ENCODE measurements at places on chromosomes 1 and 21.
A peak's percentile ranks its signal among the peaks of the same experiment; 100 is the strongest.

DNA sequence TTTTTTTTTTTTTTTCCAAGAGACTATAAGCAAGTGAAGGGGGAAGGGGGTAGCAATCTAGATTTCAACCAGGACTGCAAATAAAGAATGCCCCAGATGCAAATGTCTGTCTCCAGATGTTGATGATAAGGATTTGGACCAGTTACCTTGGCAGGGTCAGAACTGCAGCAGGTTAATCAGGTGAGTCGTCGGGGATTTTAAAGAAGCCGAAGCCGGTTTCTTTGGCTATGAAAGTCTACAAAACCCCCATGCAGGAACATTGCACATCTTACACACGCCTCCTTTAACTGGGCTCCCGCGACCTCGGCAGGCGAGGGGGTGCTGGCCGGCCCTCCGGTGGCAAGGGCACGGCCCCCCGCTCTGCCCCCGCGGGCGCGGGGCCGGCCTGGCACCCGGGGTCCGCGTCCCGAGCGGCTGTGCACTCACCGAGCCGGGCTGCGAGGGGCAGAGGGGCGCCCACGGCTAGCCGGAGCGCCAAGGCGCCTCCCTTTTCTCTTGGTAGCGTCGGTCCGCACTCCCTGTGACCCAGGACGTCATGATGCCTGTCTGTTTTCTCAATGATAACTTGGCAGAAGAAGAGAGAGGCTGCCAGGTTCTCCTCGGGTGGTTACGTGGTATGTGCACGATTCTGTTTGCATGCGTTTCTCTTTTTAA, 366.3 kb upstream of the ESRRG start:
- no peak for DNase-seq

DNA sequence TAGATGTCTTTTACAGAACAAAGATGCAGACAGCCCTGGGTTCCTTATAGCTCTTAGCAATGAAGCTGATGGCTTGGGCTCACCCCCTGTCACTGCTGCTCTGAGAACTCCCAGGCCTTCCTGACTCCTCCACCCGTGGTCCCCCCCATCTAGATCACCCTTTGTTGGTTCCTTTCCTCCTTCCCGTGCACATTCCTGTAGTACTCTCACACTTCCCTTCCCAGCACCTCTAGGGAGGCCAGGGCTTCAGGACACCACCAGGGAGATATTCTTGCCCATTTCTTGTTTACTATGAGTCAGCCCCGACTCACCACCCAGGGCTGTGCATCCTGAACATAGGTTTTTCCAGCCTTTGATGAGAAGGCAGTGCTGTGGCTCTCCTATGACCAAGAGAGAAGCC, 14.4 kb upstream of the NOS1AP start:
- no peak for DNase-seq

DNA sequence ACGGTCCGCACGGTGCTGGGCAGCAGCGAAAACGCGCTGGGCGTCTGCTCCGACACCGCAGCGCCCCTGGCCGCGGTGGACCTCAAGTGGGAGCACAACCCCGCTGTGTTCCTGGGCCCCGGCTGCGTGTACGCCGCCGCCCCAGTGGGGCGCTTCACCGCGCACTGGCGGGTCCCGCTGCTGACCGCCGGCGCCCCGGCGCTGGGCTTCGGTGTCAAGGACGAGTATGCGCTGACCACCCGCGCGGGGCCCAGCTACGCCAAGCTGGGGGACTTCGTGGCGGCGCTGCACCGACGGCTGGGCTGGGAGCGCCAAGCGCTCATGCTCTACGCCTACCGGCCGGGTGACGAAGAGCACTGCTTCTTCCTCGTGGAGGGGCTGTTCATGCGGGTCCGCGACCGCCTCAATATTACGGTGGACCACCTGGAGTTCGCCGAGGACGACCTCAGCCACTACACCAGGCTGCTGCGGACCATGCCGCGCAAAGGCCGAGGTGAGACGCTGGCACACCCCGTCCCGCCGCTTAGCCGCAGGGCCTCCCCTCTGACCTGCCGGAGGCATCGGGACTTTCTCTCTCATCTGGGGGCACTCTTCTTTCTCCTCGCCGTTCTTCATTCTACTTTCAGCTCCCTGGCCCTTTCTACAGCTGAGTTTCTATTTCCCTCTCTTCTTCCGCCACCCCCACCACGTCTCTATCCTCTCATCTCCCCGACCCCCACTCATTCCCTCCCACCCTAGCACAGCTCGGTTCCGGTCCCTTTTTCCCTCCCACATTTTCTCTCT, 1.0 kb downstream of the NPR1 start:
- peak; percentile 30 for DNase-seq

- DNase-seq = no peak
These were observed 91.7 kb downstream of the ATG4C start for GRCh38 chr1:62875676-62876075.

DNA sequence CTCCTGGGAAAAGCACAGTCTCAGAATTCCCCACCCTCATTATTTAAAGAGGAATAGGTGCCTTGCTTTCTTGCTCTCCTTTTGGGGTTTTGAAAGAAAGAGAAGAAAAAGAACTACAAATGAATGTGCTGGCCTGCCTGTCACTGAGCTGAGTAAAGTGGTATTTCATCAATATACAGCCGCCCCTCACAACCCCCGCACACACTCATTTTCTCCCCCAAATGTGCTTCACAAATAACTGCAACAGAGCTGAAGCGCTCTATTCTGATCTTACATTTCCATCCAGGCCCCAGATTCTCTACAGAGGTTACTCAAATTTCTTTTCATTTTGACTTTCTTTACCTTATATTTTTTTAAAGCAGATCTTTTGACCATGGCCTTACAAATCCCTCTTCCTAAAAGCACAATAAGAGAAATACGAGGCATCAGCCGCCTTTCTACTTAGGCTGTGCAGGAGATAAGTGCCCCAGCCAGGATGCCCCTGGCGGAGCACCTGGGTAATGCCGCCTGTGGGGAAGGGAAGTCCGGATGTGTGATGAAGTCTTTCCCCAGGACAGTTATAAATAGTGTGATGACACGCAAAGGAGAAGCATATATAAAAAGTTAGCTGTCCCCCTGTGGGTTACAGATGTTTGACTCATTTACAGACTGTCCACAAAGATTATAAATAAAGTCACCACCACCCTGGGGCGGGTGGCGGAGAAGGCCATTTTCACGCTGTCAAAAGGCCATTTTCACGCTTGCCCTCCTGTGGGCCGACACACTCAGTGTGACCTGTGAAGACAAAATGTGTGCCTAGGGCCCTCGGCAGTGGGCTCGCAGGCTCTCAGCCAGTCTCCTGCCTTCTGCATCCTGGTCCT, 6.5 kb downstream of the KCNN3 start:
- peak; percentile 34 for DNase-seq

- no peak for DNase-seq
These were observed 144.1 kb downstream of the OMA1 start for GRCh38 chr1:58402444-58402843.

DNA sequence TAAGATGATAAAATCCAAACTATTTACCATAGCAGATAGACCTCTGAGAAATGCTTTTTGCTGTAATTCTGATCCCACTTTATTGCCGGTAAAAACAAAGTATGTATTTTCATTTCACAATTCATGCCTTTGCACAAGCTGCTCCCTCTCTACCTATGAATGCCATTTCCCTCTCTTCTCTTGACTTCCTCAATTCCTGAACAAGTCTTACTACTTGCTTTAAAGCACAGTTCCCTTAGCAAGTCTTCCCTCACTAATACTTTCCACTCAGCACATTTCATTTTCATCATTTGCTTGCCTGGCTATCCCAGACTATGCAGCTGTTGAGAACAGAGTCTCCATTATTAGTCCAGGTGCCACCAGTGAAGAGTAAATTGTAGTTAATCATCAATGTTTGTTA, 13.8 kb downstream of the GPATCH2 start:
- DNase-seq = peak; percentile 7

- DNase-seq = no peak
These were observed 16.3 kb downstream of the FAAH start for GRCh38 chr1:46410156-46411009.

GRCh38 chr1:154502066-154502743, at the start of the genes SHE and TDRD10:
Gene SHE, minus strand, starts transcription at chr1:154502412. Its CDS starts 386 bp downstream, at chr1:154502026.
Gene TDRD10, plus strand, starts transcription at chr1:154502219. Its CDS starts 4,685 bp downstream, at chr1:154506904.
- no peak for DNase-seq

DNA sequence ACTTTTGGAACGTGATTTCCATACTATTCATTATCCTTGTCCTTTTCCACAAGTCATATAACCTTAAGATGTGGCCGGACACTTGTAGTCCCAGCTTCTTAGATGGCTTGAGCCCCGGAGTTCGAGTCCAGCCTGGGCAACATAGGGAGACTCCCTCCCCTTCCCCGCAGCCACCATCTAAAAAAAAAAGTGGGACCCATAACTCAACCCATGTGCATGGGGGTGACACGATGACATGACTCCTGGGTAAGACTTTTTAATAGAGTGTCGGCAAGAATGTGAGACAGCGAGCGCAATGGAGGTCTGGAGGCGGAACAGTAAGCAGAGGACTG, 25.7 kb downstream of the MIA3 start:
- peak; percentile 69 for DNase-seq

GRCh38 chr1:19042675-19043578, 86.5 kb upstream of the IFFO2 start:
- DNase-seq = peak; percentile 36

DNA sequence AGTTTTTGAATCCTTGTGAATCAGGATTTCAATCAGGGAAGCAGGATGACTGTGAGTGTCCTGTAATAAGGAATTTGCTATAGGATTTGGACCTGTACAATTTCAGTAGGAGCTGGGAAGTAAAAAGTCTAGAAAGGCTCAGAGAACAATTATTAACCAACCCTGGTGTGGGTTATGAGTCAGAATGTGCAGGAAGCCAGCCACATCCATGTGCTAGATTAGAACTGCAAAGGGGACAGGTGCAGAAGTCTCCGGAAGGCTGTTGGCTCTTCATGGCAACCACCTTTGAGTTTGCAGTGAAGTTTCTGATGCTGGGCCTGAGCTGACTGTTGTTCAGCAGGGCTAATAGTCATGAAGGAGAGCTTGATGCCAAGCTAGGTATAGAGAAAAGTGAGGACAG, 70.7 kb downstream of the SPATA46 start:
- DNase-seq = no peak

DNA sequence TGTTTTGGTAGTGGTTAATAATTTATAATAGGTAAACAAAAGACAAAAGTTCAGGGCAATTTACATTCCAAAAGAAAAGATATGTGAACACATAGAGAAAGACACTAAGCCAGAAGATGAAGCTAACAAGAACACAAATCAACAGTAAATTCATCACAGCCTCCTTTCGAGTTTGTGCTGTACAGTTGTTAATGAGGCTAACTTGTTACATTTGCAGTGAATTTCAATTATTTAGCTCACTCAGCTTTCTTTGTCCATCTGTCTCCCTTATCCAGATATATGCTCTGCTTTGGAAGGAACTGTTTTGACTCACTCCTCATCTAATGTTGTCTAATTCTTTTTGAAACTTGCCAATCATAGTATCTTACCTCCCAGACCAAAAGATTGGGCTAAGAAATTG, 423.3 kb upstream of the OLFM3 start:
- DNase-seq = no peak

DNA sequence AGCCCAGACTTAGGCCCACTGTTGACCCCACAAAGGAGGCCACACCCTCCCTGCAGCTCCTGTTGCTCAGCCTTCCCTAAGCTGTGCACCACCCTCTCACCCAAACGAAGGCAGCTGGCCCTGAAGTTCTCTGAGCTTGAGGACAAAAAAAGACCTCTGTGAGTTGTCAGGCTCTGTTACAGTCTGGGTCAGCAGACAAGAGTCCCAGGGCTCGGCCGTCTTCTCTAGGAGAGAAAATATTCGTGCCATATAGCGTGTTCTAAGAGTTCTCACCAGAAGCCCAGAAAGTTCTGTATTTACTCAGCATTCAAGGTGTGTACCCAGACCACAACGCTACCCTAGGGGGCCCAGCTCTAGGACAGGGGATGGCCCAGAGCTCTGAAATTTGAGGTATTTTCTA, 25.5 kb upstream of the LYST start:
- no peak for DNase-seq

- DNase-seq = no peak
These were observed 585.1 kb downstream of the PTPRC start for GRCh38 chr1:199223936-199224335.

DNA sequence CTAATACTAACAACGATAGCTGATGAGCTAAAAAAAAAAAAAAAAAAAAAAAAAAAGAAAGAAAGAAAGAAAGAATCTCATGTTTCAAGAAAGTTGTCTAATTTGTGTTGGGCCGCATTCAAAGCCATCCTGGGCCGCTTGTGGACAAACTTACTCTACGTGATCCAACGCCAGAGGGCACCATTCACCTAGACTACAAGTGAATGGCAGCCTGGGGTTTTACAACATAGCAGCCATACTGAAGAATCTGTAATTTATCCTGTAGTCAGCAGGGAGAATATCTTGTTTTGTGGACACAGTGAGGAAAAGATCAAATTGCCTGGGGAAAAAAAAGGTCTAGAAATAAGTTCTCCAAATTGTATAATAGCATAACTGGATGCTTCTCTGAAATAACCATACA, 47.0 kb downstream of the CYP2J2 start:
- DNase-seq = peak; percentile 39

- no peak for DNase-seq
These were observed 5.5 kb upstream of the TMEM51 start for GRCh38 chr1:15148004-15148403.

DNA sequence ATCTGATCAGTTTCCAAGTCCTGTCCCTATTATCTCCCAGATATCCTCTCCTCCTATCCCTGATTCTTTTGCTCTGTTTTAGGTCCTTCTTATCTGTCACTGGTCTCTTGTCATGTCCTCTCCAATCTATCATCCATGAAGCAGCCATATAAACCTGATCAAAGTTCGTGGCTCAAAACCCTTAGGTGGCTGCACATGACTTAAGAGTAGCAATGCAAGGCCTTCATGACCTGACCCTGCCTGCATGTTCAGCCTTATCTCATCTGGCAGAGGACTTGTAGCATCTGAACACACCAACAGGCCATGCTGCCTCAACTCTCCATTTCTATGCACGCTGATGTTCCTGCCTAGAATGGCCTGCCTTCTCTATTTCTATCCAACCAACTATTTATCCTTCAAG, 65.2 kb downstream of the NOS1AP start:
- no peak for DNase-seq

GRCh38 chr1:243950166-243950565, 100.1 kb upstream of the AKT3 start:
- DNase-seq = no peak

DNA sequence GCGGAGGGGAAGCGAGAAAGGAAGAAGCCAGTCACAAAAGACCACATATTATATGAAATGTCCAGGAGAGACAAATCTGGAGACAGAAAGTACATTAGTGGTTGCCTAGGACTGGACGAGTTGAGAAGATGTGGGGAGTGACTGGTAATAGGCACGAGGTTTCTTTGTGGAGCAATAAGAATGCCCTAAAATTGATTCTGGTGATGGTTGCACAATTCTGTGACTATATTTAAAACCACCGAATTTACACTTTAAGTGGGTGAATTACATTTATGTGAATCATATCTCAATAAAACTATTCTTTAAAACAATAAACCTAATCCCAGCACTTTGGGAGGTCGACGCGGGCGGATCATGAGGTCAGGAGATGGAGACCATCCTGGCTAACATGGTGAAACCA, 63.1 kb downstream of the ZNF281 start:
- DNase-seq = peak; percentile 86

- no peak for DNase-seq
These were observed 7.4 kb downstream of the FOXD3 start for GRCh38 chr1:63329621-63330330.

GRCh38 chr1:96660051-96660450, 61.5 kb upstream of the PTBP2 start:
- no peak for DNase-seq

- no peak for DNase-seq
These were observed 85.6 kb upstream of the HIVEP3 start for GRCh38 chr1:42004322-42004721.
